Choroid plexus epithelial cell (primary cell): ENCODE measurements at places on chromosomes 13 and 19.

DNA sequence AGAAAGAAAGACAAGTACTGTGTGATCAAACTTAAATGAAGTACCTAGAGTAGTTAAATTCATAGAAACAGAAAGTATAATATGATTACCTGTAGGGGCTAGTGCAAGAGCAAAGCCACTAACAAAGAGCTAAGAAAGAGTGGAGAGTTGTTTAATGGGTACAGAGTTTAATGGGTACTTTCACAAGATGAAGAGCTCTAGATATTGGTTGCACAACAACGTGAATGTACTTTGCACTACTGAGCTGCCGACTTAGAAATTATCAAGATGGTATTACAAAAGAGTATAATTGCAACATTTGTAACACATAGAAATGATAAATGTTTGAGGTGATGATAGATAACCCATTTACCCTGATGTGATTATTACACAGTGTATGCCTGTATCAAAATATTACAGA is 140.3 kb upstream of the GPC6 start:
- DNase-seq: no peak

- peak; percentile 78 for DNase-seq
These were observed 17.9 kb downstream of the BRSK1 start for GRCh38 chr19:55301459-55302317.

- no peak for DNase-seq
These were observed 429.9 kb downstream of the SPRY2 start for GRCh38 chr13:79910875-79911540.

- no peak for DNase-seq
These were observed 2.5 kb upstream of the GPX4 start for GRCh38 chr19:1101337-1101698.

DNA sequence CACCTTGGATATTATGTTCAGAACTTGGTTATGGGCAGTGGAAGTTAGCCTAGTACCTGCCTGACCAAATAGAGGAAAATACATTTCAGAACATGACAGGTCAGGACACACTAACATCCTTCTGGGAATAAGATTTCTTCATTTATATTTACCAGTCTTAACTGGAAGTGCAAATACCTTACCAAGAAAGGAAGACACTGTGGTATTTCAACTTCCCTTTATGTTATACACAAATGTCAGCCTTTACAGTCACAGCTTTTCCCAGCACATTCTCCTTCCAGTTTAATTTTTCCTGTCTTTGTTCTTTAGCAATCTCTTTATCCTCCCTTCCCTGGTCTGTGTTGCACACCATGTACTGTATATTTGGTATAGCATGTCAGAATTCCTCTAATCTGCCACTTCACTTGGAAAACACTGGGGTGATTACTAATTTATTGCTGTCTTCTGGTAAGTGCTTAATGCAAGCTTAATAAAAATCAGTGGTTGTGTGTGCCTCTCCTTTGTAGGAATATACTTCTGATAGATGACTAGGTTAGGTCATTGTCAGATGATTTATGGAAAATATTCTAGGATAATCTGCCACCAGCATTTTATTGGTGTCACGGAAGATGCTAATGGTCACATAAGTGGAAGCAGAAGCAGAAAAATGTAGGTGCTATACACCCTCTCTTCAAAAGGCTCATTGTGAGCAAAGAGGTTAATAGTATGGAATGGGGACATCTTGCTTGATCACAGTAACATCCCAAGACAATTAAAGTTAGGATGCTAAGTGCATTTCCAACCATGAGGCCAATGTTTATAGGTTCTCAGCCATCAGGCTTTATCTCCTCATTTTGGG is 124.3 kb upstream of the STARD13 start:
- DNase-seq: no peak

DNA sequence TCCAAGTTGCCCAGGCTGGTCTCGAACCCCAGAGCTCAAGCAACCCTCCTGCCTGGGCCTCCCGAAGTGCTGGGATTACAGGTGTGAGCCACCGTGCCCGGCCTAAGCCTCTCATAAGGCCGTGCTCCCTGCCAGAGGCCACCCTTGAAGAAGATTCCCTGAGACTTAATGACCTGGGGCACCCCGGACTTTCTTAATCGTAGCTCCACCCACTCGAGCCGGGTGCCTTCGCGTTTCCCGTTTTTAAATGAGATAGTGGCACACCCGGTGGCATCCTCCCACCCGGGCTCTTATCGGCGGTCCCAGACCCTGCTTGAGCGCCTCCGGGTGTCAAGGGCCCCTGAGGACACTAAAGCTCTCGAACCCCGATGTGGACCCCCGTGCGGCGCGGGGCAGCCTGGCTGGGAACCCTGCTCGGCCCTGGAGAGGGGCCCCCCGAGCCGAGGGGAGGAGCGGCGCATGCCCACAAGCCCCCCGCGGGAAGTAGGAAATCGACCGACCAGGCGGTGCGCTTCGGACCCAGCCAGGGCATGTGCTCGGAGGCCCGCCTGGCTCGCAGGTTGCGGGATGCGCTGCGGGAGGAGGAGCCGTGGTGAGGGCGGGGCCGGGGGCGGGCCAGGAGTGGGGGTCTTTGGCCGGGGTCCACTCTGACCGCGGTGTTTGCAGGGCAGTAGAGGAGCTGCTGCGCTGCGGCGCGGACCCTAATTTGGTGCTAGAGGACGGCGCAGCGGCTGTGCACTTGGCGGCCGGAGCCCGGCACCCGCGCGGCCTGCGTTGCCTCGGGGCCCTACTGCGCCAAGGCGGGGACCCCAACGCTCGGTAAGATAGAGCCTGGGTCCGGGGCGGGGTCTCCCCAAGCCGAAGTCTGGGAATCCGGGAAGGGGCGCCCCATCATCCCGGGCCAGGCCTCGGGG is at the start of gene ANKLE1:
Gene ANKLE1, plus strand, starts transcription at position 511 of the 914 bp plus-strand sequence. Its CDS starts 20 bp downstream, at position 531.
- DNase-seq: no peak

- no peak for DNase-seq
These were observed 12.1 kb downstream of the ZBTB7A start for GRCh38 chr19:4054441-4055208.
